AG08395 (cell line): ENCODE measurements at places on chromosomes 11 and 22.

DNA sequence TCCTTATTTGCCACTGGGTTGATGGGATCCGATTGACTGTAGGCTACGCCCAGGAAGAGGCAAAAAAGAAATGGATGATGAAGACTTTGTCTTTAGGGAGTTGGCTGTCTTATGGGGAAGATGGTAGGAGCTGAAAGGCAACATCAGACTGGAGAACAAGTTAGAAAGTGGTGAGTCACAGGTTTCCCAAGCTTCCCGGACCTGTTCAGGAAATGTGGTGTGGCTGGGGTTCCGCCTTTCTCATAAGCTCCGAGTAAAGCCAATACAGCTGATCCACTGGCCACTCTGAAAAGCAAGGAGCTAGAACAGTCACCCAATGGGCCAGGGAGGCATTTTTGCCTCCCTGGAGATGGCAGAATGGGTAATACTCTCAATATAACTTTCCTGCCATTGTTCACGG, 194.5 kb downstream of the SNX19 start:
- DNase-seq, result no peak

- DNase-seq, result no peak
Measured at GRCh38 chr11:125519860-125520834, 24.1 kb upstream of the FEZ1 start.

DNA sequence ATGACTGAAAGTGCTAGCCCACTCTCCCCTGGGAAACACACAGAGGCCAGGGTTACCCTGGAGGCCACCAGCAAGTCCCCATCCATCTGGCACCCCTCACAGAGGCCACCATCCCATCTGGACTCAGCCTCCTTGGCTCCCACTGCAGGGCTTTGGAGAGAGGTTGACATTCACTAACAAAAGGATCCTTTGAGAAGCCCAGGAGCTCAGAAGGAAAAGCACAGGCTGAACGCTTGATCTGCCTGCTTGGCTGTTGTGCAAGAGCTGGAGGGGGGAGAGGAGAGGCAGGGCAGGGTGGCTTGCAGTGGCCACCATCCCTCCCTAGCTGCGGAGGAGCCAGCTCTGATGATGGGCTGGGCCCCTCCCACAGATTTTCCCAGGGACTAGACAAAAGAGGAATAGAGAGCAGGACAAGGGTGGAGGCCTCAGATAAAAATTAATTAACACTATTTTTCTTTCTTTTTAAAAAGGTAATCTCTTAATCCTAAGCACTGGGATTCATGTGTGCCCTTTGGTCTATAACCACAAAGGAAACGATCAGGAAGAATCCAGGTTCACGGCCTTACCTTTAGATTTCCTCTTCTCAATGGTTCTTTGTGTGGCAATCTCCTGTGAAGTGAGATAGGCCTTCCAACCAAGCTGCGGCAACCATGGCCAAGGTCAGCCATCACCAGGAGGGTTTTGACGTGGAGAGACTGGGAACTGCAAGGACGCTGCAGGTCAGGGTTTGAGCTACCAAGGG, 154.7 kb downstream of the BARX2 start:
- no peak for DNase-seq

DNA sequence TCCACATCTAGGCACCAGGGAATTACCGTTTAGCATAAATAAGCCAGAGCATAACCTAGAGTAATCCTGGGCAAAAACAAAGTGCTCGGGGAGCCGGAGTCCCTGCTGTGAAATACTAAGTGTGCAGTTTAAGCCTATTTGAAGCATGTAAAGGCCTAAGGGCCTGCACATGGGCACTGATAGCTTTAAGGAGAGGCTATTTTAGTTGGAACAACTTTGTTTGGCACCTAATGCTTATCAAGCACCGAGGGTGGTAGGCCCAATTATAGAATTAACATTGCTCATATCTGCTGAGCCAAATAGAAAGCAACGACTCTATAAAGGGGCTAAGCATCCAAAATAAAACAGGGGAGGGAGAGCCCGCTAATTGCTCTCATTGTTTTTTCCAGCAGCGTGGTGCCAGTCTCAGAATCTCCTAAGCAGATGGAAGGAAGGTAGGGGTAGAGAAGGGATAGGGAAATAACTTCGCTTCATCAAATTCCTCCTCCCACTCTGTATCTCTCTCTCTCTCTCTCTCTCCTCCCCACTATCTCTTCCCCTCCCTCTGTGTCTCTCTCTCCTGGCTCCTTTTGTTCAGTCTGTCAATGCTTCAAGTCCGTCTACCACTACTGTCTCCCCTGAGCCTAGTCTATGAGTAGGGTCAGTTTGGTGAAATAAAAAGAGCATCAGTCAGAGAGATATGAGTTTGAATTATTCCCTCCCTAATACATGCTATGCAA, 292.8 kb downstream of the NXPE2 start:
- no peak for DNase-seq

GRCh38 chr22:45572444-45572843, 69.8 kb downstream of the FBLN1 start:
- DNase-seq, result no peak

GRCh38 chr22:46998331-46998730, 235.9 kb downstream of the TBC1D22A start:
- DNase-seq, result no peak

DNA sequence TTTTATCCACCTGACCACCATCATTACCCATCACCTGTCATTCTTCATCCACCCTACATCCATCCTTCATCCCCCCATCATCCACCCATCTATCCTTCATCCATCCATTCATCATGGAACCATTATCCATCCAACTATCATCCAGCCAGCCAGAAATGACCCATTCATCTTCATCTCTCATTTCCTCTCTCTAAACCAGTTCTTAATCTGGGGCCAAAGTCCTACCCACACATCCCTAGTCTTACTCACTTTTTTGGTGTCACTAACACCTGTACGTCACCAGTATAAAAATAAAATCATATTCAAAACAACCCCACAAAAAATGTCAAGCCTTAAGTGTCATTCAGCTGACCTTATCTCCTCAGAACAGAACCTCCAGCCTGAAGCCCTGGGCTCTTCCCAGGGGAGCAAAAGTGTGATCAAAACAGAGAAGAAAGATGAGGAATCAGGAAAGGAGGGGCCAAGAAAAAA, 12.3 kb downstream of the SPI1 start:
- DNase-seq, result no peak

DNA sequence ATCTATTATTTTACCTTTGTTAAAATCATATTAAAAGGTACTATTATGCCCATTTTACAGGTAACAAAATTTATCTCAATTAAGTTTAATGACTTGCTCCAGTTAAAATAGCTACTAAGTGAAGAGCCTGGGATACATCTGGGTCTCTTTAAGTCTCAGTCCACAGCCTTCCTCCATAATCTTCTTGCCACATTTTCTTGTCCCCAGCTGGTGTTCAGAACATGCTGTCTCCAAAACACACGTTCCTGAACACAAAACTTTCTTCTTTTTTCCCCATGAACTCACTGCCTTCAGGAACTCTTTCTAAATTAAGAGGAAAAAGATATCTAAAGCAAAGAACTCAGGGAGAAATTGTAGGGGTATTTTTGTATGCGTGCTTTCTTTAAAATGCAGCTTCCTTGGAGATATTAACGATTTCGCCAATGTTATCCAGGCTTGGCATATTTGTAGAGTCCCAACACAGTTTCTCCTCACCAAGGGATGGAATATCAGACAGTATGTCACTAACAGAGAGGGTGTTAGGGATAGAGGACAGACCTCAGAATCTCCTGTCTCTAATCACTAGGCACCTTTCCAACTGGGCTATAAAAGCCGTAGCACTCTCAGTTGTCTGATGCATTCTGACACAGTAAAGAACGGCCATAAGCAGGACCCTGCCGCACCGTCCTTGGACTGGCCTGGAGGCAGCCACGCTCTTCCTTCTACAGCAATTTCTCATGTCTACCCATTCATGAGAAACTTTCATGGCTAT, 232.8 kb upstream of the BLID start:
- no peak for DNase-seq

DNA sequence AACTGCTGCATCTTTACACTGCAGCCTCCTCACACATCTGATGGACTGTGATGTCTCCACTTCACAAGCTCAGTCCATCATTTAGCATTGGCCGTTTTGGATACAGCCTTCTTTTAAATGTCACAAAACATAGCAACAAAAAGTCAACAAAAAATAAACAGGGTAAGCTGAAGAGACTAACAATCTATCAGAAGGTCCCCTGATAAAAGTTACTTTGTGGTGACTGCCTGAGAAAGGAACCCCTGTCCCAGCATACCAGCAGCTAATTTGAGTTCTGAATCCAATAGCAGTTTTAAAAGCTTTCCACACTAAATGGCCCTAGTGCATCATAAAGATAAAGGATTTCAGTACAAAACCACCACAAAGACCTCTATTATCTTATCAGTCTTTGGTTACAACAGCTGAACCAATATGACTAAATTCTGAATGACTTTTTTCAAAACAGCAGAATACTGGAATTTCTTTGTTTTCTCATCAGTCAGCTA, 162.4 kb downstream of the SOX6 start:
- DNase-seq, result no peak

GRCh38 chr11:60791153-60791933, 6.2 kb downstream of the MS4A10 start:
- no peak for DNase-seq

GRCh38 chr22:43878079-43878795, 13.6 kb downstream of the PNPLA5 start:
- DNase-seq, result no peak

- no peak for DNase-seq
Measured at GRCh38 chr11:91513734-91514133, 710.9 kb upstream of the FAT3 start.

DNA sequence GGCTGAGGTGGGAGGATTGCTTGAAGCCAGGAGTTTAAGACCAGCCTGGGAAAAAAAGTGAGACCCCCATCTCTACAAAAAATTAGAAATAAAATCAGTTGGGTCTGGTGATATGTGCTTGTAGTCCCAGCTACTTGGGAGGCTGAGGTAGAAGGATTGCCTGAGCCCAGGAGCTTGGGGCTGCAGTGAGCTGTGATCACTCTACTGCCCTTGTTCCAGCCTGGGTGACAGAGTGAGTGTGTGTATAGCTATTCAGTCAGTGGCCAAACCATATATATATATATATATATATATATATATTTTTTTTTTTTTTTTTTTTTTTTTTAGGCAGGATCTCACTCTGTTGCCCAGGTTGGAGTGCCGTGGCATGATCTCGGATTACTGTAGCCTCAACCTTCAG, 24.5 kb downstream of the ADM start:
- DNase-seq, result no peak

DNA sequence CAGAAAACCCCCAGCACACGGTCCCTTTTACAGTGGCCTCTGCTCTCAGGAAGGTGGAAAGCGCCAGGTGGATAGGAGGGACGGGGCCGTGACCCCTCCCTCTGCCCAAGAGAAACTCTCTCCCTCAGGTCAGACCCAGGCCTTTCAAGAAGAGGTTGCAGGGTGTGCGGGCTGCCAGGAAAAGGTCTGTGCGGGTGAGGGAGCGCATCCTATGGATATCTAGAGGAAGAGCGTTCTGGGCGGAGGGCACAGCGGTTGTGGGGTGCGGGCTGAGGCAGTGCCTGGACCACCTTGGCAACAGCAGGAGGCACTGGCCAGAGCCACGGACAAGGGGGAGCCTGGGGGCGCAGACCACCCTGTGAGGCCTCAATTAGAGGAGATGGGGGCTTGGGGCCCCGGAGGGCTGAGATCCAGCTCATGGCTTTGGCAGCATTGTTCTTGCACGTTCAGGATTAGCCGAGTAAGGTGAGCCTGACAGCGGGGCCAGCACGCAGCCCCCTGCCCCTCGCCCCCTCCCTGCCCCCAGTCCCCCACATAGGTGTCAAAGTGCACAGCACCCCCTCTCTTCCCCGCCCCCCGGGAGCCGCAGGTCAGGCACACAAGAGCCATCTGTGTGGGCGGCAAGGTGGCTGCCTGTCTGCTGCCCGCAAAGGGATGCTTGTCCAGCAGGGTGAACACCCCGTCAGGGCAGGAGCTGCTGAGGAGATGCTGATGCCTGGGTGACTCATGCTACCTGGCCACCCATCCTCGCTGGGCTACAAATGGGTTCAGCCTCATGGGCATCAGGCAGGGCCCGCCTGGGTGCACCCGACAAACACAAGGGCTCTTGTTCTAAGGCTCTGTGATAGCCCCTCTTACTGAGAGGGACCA, 92.8 kb upstream of the KCNQ1OT1 start:
- DNase-seq, result no peak

DNA sequence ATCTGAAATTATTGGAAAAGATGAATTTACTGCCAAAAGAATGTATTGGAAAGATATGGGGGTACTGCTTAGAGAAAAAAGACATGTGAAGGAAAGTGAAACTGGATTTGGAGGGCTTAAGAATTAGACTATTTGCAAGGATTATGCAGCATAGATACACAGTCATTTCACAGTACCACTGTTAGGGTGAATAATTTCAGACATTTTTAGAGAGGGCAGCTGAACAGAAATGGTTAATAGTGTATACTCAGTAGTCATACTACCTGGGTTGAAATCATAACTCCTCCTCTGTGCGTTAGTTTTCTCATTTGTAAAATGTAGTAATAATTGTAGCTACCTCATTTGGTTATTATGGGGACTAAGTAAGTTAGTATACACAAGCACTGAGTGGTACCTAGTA, 33.0 kb downstream of the GAS2 start:
- no peak for DNase-seq

- DNase-seq, result no peak
Measured at GRCh38 chr22:22407061-22407460, 101.5 kb downstream of the ZNF280B start.

- DNase-seq, result peak; percentile 73
Measured at GRCh38 chr11:14249121-14249963, 109.6 kb downstream of the RRAS2 start.

- DNase-seq, result no peak
Measured at GRCh38 chr11:31871310-31872075, 60.4 kb upstream of the PAX6 start.

- no peak for DNase-seq
Measured at GRCh38 chr22:45682064-45682463, 10.4 kb downstream of the ATXN10 start.

GRCh38 chr11:66870616-66871520, 14.0 kb downstream of the LRFN4 start:
- no peak for DNase-seq

GRCh38 chr22:32226326-32227104, 21.6 kb upstream of the RFPL2 start:
- DNase-seq, result no peak

DNA sequence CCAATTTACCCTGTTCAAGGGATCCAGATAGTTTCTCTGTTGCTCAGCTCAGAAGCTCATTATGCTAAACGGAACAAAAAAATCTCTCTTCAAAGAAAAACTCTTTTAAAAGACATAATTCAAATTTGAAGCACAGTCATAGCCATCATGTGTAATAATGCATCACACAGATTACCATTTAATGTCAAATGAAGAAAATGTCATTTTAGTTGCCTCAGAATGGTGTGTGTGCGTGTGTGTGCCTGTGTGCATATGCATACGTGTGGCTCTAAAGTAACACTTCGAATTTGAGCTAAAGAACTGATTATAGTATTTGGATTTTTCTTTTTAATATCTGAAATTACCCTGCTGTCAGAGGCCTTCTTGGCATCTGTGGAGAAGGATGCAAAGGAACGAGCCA, 9.9 kb downstream of the TTC12 start:
- DNase-seq, result no peak

- DNase-seq, result no peak
Measured at GRCh38 chr11:17472467-17472866, 4.2 kb downstream of the ABCC8 start.
